ENCODE measurements at places on chromosomes 7 and 10. TPM values are rescaled to one million over a fixed set of nuclear protein-coding genes. Genes with fewer than 3 reads are reported as not detected.

Gene CHN2
- total RNA-seq, result 1.6 TPM

Gene LLCFC1
- total RNA-seq, result not detected

DNA sequence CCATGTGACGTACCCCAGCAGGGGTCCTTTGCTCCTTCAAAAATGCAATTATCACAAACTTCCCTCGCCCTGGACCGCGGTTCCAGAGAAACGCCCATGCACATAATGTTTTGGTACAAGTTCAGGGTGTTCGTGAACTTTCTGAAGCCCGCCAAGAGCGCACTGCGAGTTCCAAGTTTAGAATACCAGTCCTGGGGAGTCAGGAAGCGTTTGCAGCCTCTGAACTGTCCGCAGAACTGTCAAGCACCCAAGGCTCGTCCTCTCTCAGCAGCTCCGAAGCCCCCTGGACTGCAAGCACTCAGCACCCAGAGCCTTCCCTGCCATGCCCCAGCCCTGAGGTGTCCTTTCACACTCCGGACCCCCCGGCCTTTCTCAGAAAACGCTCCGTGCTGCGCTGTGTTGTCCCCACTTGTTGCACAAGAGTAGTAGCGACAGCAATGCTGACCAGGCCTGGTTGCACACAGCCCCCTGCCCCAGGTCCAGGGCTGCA is 30.3 kb downstream of the CALML3 start:
- no peak for ATAC-seq

GRCh38 chr10:86397120-86397519 is 30.5 kb upstream of the GRID1 start:
- no peak for ATAC-seq

Gene RBP3
- not detected for total RNA-seq

GRCh38 chr7:103076764-103077163 is 1.8 kb downstream of the ARMC10 start:
- no peak for ATAC-seq

GRCh38 chr7:92729172-92729571 is 107.2 kb downstream of the CDK6 start:
- no peak for ATAC-seq

DNA sequence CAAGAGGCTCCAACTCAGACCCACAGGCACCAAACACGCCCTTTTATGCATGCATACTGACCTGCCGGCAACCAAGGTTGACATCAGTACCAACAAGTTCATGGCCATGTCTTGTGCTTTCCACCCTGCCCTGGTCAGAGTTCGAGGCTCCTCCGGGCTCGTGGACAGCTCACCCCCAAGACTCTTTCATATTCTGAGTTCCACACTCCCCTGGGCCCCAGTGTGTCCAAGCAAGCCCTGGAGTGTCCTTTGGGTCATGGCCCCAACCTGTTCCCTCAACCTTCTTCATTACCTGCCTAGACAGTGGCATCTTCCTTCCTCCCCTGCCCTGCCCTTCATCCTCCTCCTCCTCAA is 40.5 kb downstream of the HIF1AN start:
- no peak for ATAC-seq

- ATAC-seq, result no peak
These were observed 6.5 kb downstream of the BAIAP2L1 start for GRCh38 chr7:98394377-98394836.

Gene PRSS2
- not detected for total RNA-seq

Gene CCT6A
- total RNA-seq, result 81.3 TPM

Gene SAMD9L
- 4.6 TPM for total RNA-seq

GRCh38 chr7:117871401-117871777 is 1.9 kb downstream of the CTTNBP2 start:
- no peak for ATAC-seq
